Stimulated activated CD4-positive, alpha-beta T cell treated with anti-CD3 and anti-CD28 coated beads, Interleukin-15, amount 100 ng/mL, for 24 hours (primary cell): ENCODE measurements at places on chromosomes 5 and 9.

- no peak for DNase-seq
Measured at GRCh38 chr5:88665750-88666215, 217.2 kb downstream of the MEF2C start.

- no peak for DNase-seq
Measured at GRCh38 chr9:112042244-112042638, 132.9 kb downstream of the SUSD1 start.

- DNase-seq = no peak
Measured at GRCh38 chr5:58687595-58687994, 104.7 kb downstream of the RAB3C start.

GRCh38 chr5:55773057-55773456, 35.2 kb downstream of the DDX4 start:
- DNase-seq = no peak

- no peak for DNase-seq
Measured at GRCh38 chr9:77997611-77998284, 33.9 kb downstream of the GNAQ start.

DNA sequence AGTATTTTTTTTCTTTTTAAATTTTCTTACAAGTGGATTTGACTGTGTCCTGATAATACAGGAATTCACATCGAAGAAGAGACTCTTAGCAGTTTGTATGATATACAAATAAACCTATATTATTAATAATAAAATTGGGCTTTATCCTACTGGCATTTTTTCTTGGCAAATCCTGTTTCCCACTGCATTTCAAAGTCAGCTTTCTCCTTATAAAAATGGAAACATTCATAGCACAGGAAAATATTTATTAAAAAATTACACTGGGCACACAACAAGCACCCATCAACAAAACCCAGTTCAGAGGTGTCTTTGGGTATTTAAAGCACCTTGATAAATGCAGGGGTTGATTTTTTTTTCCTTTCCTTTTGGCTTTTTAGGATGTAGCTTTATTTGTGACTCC, 200.9 kb downstream of the MEF2C start:
- DNase-seq = no peak

GRCh38 chr5:72107131-72107900, at the start of gene MAP1B:
TSS of gene MAP1B (plus strand) at chr5:72107475. CDS start at chr5:72107532, 57 bp downstream.
- DNase-seq = peak; percentile 15

GRCh38 chr9:111731928-111732327, 62.8 kb downstream of the SHOC1 start:
- DNase-seq = no peak

GRCh38 chr9:1910269-1910811, 104.8 kb upstream of the SMARCA2 start:
- no peak for DNase-seq
